Lower leg skin (tissue), 4 donors: ENCODE measurements at places on chromosomes 7 and 10. TPM values are rescaled to one million over a fixed set of nuclear protein-coding genes. Genes with fewer than 3 reads are reported as not detected.

The WNT8B gene
- not detected for total RNA-seq

The HHEX gene
- 2.5 TPM for total RNA-seq

The SAP25 gene
- not detected for total RNA-seq

The NUPR2 gene
- 7.5 TPM for total RNA-seq

The SPDYE2 gene
- total RNA-seq: not detected

The PDK4 gene
- 64.3 TPM for total RNA-seq

The ZNF804B gene
- total RNA-seq: not detected

The GIMAP1 gene
- total RNA-seq: 4.6 TPM

GRCh38 chr7:123738356-123738755, 10.4 kb downstream of the WASL start:
- no peak for DNase-seq

DNA sequence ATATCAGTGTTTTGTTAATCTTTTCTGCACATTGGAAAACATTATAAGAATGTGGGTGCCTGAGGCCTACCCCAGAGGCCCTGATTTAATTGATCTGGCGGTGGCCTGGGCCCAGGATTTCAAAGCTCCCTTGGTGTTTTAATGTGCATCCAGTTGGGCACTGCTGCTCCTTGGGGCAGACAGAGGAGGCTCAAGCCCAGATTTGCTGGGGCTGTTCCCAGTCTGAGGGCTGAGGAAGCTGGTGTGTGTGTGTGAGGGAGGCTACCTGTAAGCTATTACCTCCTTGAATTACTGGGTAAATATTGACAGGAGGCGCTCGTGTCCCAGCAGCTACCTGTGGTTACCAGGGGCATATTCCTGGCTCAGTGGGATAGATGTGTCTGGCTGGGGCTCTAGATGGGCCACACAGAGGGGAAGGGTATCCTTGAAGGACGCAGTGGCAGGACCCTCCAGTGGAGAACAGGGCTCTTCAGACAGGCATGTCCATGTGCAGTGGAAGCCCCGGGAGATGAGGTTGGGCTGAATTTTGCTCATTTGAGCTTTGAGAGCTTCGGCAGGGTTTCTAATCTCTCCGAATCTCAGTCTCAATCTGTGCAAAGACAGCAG, 975.4 kb upstream of the ZNF722 start:
- DNase-seq: peak; percentile 42

DNA sequence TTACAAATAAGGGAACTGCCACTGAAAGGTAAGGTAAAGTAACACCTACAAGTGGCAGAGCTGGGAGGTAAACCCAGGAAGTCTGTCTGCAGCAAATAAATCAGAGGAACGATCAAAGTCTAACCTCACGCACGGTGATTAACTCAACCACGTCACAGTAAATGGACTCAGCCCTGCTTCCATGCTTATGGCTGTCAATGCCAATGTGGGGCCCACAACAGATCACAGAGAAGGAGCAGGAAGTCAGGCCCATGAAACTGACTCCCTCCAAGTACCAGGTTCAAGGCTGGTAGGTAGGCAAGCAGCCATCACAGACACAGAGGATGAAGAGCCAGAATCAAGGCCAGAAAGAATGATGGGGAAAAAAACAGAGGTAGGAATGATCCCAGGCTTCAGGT, 38.0 kb upstream of the ACSL5 start:
- no peak for DNase-seq

GRCh38 chr10:107434201-107434600, 269.7 kb upstream of the SORCS1 start:
- no peak for DNase-seq

DNA sequence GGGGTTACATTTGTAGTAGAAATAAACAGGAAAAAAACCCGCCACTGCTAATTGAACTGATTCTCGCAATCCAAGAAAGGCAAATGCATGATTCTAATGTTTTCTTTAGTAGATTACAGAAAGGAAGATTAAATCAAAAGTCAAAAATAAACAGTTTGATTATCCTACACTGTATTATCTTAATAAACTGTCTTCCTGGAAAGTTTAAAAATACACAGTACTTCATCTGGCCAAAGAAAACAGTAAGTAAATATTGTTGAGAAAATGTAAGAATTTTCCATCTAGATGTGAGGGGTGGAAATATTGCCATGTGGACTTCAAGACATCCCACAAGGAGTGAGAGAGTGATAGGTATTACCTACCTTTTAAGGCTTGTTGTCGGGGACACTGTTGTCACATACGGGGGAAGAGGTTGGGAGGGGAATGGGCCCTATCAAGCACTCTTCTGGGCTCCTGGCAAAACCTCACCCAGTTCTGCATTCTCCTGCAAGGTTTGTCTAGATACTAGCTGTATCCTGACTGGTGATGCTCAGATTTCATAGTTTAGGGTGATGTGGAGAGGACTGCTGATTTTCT, 17.8 kb downstream of the GRK5 start:
- DNase-seq: no peak

DNA sequence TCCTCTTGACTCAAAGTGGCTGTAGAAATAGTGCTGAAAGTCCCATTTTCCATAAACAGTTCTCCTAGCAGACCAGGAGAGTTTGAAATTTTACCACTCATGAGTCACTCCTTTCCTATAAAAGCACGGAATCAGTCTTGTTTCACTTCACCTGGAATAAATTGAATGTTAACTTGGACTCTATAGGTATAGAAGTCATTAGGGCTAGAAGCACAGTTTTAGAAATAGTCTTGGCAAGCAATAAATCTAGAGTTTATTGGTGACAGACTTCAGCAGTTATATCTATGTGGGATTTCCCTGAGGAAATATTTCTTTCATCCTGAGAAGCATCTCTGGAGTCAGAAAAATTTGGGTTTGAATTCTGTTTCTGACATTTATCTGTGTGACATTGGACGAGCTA, 212.4 kb downstream of the RNLS start:
- DNase-seq: no peak

DNA sequence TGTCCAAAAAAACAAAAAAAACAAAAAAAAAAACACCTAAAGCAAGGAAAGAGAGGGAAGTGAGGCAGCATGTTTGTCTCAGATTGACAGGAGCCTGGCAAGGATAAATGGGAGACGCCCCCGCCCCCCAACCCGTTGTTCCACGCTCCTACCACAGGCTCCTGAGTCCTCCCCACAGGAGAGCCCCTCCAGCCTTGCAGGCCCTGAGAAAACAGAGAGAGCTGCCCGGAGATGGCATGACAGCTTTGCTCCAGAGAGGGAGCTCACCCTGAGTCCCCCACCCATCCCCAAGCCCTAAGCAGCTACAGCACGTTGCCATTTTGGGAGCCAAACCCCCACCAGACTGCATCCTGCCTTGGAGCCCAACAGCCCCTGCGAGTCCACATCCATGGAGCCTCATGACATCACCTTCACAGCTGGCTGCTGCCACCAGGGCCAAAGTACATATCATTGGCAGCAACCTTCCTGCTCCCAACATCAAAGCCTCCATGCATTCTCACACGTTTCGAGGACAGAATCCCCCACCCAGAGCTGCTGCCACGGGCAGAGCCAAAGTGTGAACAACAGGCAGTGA, 1283.3 kb downstream of the TYW1 start:
- DNase-seq: no peak

GRCh38 chr10:4257939-4258465, 473.0 kb upstream of the KLF6 start:
- no peak for DNase-seq

DNA sequence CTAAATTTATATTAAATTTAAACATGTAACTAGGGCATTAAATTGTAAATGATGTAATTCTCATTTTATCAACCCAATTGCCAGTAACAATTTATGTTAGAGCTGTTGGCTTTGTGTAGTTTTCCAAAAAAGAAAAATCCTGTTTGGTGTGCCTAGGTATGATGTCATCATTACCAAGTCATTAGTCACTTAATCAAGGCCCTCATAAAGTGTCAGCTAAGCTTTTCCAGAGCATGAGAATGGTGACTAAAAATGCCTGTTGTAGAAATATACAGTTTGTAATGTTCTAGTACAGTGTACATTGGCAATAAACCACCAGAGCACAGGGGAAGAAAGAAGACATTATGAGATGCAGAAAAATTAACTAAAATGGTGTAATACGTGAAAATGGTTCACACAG, 593.8 kb upstream of the ANKRD30A start:
- DNase-seq: no peak

GRCh38 chr10:60299961-60300883, 89.5 kb downstream of the ANK3 start:
- DNase-seq: no peak

DNA sequence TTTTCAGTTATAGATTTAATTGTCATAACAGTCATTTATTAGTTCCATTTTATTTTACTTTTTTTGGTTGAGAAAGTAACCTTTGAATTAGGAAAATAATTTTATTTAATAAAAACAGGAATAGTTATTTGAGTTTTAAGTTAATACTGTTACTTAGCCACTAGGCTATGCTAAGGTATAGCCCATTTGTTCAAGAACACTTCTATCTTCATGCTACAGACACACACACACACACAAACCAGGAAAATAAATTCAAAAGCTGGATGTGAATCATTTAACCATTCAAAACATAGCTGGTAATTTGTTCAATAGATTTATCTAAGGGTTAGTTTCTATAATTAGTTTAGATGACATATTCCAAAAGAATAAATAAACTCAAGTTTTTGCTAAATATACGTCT, 148.4 kb downstream of the RNF133 start:
- no peak for DNase-seq

DNA sequence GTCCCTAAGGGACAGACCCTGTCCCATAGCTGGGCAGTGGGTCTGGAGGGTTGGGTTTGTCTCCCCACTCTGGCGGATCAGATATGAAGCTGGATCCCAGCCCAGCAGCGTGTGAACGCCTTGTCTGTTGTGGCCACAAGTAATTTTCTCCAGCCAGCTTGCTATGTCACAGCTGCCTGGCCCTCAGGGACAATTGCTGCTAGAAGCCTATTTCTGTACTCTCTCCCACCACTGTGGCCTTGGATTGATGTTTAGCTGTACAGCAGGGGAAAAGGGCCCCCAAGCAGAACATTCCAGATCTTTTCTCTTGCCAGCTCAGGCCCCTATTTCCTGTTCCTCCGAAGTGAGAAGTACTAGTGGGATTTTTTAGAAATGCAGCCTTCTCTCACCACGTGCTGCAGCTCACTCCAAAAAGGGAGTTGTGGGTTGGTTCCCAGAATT, 53.5 kb upstream of the WAC start:
- DNase-seq: no peak

DNA sequence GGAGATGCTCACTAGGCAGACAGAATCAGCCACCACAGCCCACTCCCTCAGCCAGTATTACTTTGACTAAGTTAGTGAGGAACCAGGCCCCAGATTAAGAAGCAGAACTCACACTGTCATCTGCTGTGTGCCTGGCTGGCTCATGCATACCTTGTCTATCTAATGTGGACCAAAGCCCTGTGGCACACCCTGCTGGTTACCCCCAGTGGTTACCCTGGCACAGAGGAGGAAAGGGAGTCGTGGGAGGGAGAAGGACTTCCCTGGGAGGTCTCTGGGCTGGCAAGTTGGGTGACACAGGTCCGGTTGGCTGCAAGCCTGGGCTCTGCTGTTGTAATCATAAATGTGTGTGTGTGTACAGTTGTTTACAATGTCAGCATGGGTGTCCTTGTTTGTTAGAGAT, 7.5 kb upstream of the SH2D4B start:
- DNase-seq: no peak

- no peak for DNase-seq
These were observed 23.9 kb upstream of the PNLIPRP3 start for GRCh38 chr10:116403740-116404250.

DNA sequence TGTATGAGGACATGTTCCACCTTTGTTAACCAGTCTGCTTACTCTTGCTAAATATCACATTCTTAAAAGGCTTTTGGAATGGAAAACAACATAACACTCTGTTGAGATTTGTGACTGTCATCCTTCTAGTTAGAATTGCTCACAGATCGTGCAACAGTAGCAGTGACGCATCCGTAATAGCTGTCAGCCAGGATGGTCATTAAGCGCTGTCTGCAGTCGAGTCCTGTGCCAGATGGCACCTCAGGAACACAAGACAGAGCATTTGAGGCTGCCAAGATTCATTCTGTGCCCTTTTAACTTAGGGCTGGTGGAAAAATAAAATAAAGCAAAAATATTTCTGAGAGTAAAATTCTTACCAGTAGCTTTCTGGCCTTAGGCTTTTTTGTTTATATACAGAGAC, 348.6 kb downstream of the ANKRD7 start:
- DNase-seq: no peak

- no peak for DNase-seq
These were observed 38.6 kb downstream of the HACD1 start for GRCh38 chr10:17578603-17579002.

GRCh38 chr10:99965700-99966099, 44.0 kb downstream of the DNMBP start:
- DNase-seq: no peak

- no peak for DNase-seq
These were observed 29.6 kb upstream of the ABCB4 start for GRCh38 chr7:87505122-87505521.

- DNase-seq: no peak
These were observed 31.0 kb upstream of the CBLL1 start for GRCh38 chr7:107712896-107713295.

GRCh38 chr7:77797734-77798393, 370 bp downstream of the TMEM60 start:
- no peak for DNase-seq

DNA sequence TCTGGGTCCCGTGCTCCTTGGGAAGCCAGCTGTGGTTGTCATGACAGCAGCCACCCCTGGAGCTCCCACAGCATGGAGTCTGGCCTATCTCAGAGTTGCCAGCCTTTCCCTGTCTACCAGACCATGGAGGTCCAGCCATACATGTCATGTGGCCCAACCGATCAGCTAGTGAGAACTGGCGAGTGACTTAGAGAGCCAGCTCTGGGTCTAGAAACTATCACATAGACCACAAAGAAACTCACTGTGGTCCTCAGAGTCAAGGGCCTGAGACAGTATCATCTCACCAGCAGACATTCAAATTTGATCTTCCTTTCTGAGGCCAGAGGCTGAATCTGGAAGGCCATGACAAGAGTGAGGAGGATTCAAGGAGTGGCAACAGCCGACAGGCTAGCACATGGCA, 223.3 kb upstream of the GPR26 start:
- DNase-seq: no peak

DNA sequence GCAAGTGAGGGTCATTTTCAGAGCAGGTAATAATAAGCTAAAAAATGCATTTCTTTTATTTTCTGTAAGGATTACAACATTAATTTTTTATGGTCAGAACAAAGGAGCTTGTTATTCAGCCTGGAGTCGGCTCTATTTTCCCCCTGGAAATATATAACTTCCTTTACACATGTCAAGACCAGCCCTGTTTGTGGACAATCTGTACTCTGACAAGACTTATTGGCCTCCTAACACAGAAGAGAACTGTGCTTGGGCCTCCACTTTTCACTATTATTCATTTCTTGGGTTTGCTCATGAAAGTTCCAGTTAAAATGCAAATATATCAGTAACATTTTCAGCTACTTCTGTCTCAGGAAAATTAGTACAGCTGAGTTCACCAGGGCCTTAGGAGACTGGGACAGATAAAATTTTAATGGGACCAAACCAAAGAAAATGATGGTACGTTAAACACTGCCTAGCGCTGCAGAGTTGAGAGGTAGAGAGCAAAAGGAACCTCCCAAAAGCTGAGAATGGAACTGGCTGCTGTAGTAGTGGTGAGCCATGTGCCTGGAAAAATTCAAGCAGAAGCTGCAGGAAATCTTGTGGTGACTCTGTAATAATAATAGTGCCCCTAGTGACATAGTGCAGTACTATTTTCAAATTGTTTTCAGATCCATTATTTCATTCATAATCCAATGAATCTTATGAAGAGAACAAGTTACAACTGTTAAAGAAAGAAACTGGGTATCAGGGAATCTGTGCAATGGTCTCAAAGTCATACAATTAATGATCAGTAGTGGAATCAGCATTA, 227.2 kb upstream of the KIAA1217 start:
- no peak for DNase-seq

GRCh38 chr10:100749309-100750217, 4.2 kb downstream of the PAX2 start:
- DNase-seq: no peak
